ENCODE measurements at places on chromosomes 13 and 19.
A peak's percentile ranks its signal among the peaks of the same experiment; 100 is the strongest.

GRCh38 chr13:73259061-73260017, 200.5 kb downstream of the KLF5 start:
- DNase-seq, result peak; percentile 55

DNA sequence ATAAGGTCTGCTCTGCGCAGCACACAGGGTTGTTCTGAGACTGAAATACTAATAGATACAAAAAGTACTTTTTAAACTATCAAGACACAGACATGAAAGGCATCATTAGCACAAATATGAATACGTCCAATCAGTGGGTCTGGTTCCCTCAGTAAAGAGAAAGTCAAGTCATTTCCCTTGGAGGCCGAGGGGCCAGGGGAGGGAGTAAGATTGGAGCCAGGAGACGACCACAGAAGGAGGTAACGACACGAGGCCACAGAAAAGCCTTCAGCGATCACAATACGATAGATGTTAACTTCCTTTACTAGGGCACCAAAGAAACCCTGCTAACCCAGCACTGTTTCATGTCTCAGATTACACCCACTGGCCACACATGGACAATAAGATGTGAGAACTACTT, 5.3 kb downstream of the CARS2 start:
- no peak for DNase-seq

DNA sequence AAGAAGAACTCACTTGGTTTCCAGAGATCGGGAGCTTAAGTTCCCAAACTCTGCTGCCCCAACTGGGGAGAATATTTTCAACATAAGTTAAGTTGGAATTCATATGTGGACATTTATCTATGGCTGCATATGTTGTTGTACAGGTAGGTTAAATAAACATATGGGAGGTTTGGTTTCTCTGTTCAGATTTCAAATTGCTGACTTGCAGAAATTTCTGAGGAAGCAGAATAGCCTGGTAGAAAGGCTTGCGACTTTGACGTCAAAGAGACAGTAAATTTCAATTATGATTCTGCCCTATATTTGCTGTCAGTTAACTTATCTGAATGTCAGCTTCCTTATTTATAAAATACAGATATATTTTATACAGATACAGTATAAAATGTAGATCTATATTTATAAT, 40.0 kb upstream of the TPP2 start:
- DNase-seq, result no peak

GRCh38 chr13:62847520-62847919, 1431.9 kb upstream of the PCDH20 start:
- DNase-seq, result no peak

DNA sequence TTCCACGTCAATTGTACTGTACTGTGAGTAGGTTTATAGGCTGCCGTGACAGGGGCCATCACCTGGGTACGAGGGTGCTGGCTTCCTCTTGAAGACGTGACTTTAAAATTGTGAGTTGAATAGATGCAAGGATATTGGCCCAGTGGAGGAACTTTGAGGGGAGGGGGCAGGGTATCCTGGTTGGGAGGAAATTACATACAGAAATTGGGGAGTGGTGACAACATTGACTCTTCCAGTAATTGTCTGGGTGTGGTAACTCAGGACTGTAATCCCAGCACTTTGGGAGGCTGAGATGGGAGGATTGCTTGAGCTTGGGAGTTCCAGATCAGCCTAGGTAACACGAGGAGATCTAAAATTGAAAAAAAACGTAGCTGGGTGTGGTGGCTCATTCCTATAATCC, 30.4 kb downstream of the DPRX start:
- DNase-seq, result no peak

GRCh38 chr19:35887197-35887596, 13.1 kb downstream of the NFKBID start:
- DNase-seq, result no peak

- DNase-seq, result no peak
Observed at GRCh38 chr13:113140677-113141600, 17.5 kb upstream of the PROZ start.

GRCh38 chr19:30371161-30371836, 885 bp upstream of the ZNF536 start:
- DNase-seq, result no peak
